Pancreas (tissue), 10 donors: ENCODE measurements at places on chromosomes 16 and 17. TPM values are rescaled to one million over a fixed set of nuclear protein-coding genes. Genes with fewer than 3 reads are reported as not detected.

The CRYM gene
- 0.09 TPM for polyA plus RNA-seq

The PRM1 gene
- not detected for polyA plus RNA-seq

The KCNAB3 gene
- 4.7 TPM for polyA plus RNA-seq

The LITAFD gene
- not detected for polyA plus RNA-seq

The TBX2 gene
- 5.9 TPM for polyA plus RNA-seq

The MT1M gene
- 34.6 TPM for polyA plus RNA-seq

DNA sequence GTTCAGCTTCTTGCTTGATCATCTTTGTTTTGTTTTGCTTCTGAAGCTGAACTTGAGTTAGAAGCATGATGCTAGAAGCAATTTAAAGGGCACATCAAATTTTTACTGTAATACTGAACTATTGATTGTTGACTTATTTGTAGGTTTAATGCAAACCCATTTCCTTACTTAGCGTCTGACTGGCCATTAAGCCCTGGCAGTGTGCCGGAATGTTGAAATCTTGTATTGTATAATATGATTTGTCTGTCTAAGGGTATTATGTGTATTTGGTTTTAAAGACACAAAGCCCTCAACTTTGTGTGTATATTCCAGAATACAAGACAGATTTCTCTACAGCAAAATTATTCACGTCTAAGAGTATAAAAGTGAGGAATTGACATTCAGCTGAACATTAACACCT, 39.7 kb downstream of the NUP93 start:
- peaks cover 19% of the 10 kb centered on the region for H3K4me1 ChIP-seq
- no peak overlapping the region for H3K27ac ChIP-seq
- no peaks in the 10 kb centered on the region for H3K27me3 ChIP-seq

GRCh38 chr17:77609553-77610517, 348.7 kb upstream of the TNRC6C start:
- no peaks in the 10 kb centered on the region for H3K4me1 ChIP-seq
- H3K27ac ChIP-seq, result no peak overlapping the region
- no peak overlapping the region for H3K4me3 ChIP-seq
- no peak for DNase-seq

GRCh38 chr16:66519482-66520373, 30.2 kb downstream of the TK2 start:
- H3K36me3 ChIP-seq, result no peaks in the 10 kb centered on the region
- H3K4me3 ChIP-seq, result no peak overlapping the region
- H3K27ac ChIP-seq, result peak overlapping the region; percentile 71
- DNase-seq, result no peak
- no peaks in the 10 kb centered on the region for H3K27me3 ChIP-seq

- peak overlapping the region; percentile 71 for H3K27ac ChIP-seq
- DNase-seq, result no peak
- H3K4me1 ChIP-seq, result peaks cover 56% of the 10 kb centered on the region
- H3K27me3 ChIP-seq, result no peaks in the 10 kb centered on the region
- no peaks in the 10 kb centered on the region for H3K36me3 ChIP-seq
- H3K4me3 ChIP-seq, result no peak overlapping the region
These were observed 49.5 kb upstream of the MRPS23 start for GRCh38 chr17:57899391-57899790.

DNA sequence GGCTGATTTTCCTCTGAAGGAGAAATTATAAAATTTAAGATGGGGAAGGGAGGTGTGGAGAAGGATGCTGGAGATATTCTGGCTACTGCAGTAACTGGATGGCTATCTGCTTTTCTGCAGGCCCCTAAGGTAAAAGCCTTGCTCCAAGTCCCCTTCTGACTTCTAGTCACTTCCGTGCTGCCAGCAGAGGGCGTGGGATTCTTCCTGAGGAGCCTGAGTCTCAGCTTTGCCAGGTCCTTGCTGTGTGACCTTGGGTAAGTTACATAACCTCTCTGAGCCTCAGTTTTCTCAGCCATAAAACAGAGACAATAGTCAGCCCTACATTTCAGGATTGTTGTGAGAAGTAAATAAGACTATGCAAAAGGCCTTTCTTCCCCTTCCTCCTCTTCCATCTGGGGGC, 24.3 kb upstream of the TMEM220 start:
- no peak overlapping the region for H3K27ac ChIP-seq
- H3K4me1 ChIP-seq, result peaks cover 26% of the 10 kb centered on the region
- H3K36me3 ChIP-seq, result no peaks in the 10 kb centered on the region

- H3K27me3 ChIP-seq, result no peaks in the 10 kb centered on the region
- DNase-seq, result no peak
- peaks cover 40% of the 10 kb centered on the region for H3K4me1 ChIP-seq
- H3K27ac ChIP-seq, result peak overlapping the region; percentile 94
- no peaks in the 10 kb centered on the region for H3K36me3 ChIP-seq
These were observed 522 bp upstream of the GLG1 start for GRCh38 chr16:74607310-74607961.

GRCh38 chr17:62076864-62077788, 12.0 kb upstream of the MED13 start:
- no peak overlapping the region for H3K4me3 ChIP-seq
- H3K4me1 ChIP-seq, result no peaks in the 10 kb centered on the region
- H3K27me3 ChIP-seq, result no peaks in the 10 kb centered on the region
- H3K27ac ChIP-seq, result no peak overlapping the region
- H3K36me3 ChIP-seq, result no peaks in the 10 kb centered on the region

DNA sequence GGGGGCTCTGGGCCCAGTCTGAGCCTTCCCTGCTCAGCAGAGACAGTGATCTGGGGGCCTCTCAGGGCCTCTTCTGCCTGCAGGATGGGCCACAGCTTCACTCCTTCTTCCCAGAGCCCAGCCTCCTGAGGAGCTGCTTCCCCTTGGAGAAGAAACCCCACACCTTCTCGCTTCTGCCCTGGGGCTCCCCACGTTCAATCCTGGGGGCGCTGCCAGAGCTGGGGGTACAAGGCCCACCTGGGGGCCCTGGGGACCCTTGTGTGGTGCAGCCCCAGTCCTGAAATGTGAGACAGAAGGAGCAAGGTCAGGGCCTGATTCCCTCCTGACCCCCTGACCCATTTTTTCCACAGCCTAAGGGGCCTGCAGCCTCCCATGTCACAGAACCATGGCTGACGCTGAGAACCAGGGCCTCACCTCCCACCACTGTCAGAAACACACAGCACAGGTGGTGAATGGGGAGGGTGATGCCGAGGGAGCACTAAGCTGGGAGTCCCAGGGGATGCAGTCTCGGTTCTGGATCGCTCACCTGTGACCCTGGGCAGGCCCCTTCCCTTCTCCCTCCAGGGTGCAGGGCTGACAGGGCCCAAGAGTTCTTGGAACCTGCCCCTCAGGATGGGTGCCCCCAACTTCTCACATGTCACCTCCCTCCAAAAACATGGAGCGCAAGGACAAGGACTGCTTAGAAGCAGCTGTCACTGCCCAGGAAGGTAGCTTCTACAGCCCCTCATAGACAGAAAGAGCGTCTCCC, 21.6 kb upstream of the MPO start:
- no peaks in the 10 kb centered on the region for H3K36me3 ChIP-seq
- H3K4me1 ChIP-seq, result no peaks in the 10 kb centered on the region
- no peak for DNase-seq

GRCh38 chr17:47692895-47693730, 848 bp upstream of the TBKBP1 start:
- no peaks in the 10 kb centered on the region for H3K27me3 ChIP-seq
- peak; percentile 50 for DNase-seq
- H3K36me3 ChIP-seq, result no peaks in the 10 kb centered on the region
- H3K27ac ChIP-seq, result peak overlapping the region; percentile 44
- peak overlapping the region; percentile 58 for H3K4me3 ChIP-seq

GRCh38 chr17:7703584-7704479, 1.2 kb upstream of the EFNB3 start:
- no peaks in the 10 kb centered on the region for H3K27me3 ChIP-seq
- H3K4me3 ChIP-seq, result no peak overlapping the region
- H3K4me1 ChIP-seq, result no peaks in the 10 kb centered on the region

GRCh38 chr17:30557916-30558685, 80.9 kb downstream of the GOSR1 start:
- no peak overlapping the region for H3K27ac ChIP-seq
- no peak overlapping the region for H3K4me3 ChIP-seq
- no peaks in the 10 kb centered on the region for H3K36me3 ChIP-seq
- DNase-seq, result no peak

DNA sequence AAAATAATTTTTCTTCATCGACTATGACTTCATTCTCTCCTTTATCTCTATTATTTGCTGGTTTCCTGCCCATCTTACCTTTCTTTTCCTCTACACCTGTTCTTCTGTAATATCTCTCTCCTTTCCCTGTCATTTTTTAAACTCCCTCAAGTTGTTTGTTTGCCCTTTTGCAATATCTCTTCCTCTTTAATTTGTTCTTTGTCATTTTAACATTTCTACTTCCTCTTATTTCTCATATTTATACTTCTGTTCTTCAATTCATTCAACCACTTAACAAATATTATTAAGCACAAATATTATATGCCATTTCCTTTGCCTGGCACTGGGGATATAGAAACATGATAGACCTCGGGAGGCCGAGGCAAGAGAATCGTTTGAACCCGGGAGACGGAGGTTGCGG, 22.6 kb downstream of the MAP3K3 start:
- no peaks in the 10 kb centered on the region for H3K27me3 ChIP-seq
- no peak overlapping the region for H3K27ac ChIP-seq
- DNase-seq, result no peak
- no peak overlapping the region for H3K4me3 ChIP-seq
- no peaks in the 10 kb centered on the region for H3K36me3 ChIP-seq

DNA sequence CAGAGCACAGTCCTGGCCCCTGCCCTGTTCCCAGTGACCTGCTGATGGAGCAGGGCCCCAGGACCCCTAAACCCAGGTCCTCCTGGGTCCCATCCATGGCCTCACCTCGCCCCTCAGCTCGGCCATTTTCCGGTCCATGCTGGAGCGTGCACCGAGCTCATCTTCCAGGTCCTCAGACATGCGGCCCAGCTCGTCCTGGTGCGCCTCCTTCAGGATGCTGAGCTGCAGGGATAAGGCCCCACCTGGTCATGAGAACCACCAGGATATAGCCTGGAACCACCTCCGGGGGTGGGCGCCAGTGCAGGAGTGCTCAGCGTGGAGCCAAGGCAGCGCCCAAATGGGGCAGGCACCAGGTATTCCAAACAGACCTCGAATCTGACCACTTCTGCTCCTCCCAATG, 17.9 kb downstream of the CCDC102A start:
- no peak for DNase-seq
- no peaks in the 10 kb centered on the region for H3K27me3 ChIP-seq
- H3K4me1 ChIP-seq, result no peaks in the 10 kb centered on the region
- H3K4me3 ChIP-seq, result no peak overlapping the region
- H3K36me3 ChIP-seq, result no peaks in the 10 kb centered on the region
- no peak overlapping the region for H3K27ac ChIP-seq

DNA sequence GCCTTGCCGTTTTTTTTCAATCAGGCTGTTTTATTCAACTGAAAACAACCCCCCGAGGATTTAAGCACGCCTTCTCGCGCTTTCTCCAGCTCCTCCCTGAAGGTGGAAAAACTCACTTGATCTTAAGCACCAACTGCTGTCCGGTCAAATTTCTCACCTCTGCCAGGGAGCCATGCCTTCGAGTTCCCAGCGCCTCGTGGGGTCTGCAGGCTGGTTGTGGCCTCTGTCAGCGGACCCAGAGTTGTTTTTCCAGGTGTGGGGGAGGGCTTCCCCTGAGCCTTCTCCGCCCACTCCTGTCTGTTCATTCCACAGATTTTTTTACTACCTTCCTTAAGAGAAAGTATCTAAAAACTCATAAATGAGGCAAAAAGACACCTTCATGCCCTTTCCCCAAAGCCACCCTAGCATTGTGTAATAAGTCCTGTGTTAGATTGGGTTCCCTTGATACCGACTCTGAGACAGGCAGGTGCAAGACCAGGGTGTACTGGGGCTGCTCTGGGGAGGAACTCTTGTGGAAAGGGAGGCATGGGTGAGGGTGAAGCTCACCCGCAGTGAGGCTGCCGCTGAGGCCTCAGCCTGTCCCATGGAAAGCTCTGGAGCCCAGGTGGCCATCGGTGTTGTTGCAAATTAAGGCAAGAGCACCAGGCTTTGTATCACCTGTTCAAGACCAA, 101.6 kb downstream of the AXIN2 start:
- no peaks in the 10 kb centered on the region for H3K36me3 ChIP-seq
- no peak for DNase-seq
- no peaks in the 10 kb centered on the region for H3K4me1 ChIP-seq
- no peak overlapping the region for H3K4me3 ChIP-seq
- no peaks in the 10 kb centered on the region for H3K27me3 ChIP-seq
- H3K27ac ChIP-seq, result no peak overlapping the region

GRCh38 chr17:66146394-66146793, 45.5 kb downstream of the CEP112 start:
- H3K27ac ChIP-seq, result no peak overlapping the region
- no peaks in the 10 kb centered on the region for H3K36me3 ChIP-seq
- DNase-seq, result no peak
- H3K27me3 ChIP-seq, result no peaks in the 10 kb centered on the region

DNA sequence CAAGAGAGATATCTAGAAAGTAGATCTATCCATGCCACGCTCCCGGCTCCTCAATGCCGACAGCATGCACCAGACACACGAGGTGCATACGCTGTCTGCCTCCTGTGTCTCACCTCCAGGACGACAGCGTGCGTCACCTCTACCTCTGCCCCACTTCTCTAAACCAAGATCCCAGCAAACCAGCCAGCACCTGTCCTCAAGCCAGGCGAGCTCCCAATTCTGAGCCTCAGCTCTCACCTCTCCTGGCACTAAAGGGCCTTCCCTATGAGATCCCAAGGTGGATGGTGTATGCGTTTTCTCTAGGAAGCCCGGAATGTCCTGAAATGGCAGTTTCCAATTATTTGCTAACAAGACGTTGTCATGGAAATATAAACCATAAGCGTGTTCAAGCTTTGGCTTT, 36.2 kb upstream of the RCVRN start:
- no peaks in the 10 kb centered on the region for H3K27me3 ChIP-seq
- H3K4me1 ChIP-seq, result no peaks in the 10 kb centered on the region
- H3K27ac ChIP-seq, result no peak overlapping the region
- DNase-seq, result no peak
- no peak overlapping the region for H3K4me3 ChIP-seq

GRCh38 chr17:32495359-32496231, 8.8 kb downstream of the CDK5R1 start:
- H3K4me1 ChIP-seq, result no peaks in the 10 kb centered on the region
- peak; percentile 15 for DNase-seq
- H3K27ac ChIP-seq, result no peak overlapping the region
- no peaks in the 10 kb centered on the region for H3K27me3 ChIP-seq
- H3K4me3 ChIP-seq, result peak overlapping the region; percentile 12

DNA sequence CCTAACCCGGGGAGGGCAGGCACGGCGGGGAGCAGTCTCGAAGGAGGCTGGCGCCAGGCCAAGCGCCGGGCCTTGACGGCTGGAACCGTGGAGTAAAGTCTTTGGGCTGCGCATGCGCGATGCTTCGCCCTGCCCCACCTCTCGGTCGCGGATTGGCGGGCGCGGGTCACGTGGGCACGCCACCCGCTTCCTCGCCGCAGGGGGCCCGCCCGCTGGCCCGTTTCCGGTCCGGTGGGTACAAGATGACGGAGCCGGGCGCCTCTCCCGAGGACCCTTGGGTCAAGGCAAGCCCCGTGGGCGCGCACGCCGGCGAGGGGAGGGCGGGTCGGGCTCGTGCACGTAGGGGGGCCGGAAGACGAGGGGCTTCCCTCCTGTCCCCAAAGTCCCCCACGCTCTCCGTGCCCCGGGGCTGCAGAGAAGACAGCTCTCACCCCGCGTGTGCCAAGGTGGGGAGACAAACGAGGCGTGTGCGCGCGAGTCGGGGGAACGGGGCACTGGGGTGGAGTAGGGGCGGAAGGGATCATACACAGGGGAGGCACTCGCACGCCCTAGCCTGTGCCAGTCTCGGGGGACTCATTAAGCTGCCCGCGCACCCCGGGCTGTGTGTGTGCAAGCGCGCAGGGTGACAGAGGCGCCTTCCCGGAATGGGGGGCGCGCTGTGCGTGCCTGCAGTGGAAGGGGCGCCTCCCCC, at the start of gene MLX:
TSS of gene MLX (plus strand) at position 218 of the 691 bp plus-strand sequence. CDS start at position 243, 25 bp downstream.
- H3K27me3 ChIP-seq, result no peaks in the 10 kb centered on the region
- H3K36me3 ChIP-seq, result no peaks in the 10 kb centered on the region
- H3K4me1 ChIP-seq, result peaks cover 32% of the 10 kb centered on the region
- H3K27ac ChIP-seq, result peak within 1 kb of the TSS; percentile 90

- DNase-seq, result no peak
These were observed 81.1 kb downstream of the NT5M start for GRCh38 chr17:17384291-17384615.
